Activated CD8-positive, alpha-beta T cell treated with anti-CD3 and anti-CD28 coated beads for 36 hours (primary cell): ENCODE measurements at places on chromosomes 7 and 10. TPM values are rescaled to one million over a fixed set of nuclear protein-coding genes. Genes with fewer than 3 reads are reported as not detected.

AGMO gene
- not detected for total RNA-seq

DNA sequence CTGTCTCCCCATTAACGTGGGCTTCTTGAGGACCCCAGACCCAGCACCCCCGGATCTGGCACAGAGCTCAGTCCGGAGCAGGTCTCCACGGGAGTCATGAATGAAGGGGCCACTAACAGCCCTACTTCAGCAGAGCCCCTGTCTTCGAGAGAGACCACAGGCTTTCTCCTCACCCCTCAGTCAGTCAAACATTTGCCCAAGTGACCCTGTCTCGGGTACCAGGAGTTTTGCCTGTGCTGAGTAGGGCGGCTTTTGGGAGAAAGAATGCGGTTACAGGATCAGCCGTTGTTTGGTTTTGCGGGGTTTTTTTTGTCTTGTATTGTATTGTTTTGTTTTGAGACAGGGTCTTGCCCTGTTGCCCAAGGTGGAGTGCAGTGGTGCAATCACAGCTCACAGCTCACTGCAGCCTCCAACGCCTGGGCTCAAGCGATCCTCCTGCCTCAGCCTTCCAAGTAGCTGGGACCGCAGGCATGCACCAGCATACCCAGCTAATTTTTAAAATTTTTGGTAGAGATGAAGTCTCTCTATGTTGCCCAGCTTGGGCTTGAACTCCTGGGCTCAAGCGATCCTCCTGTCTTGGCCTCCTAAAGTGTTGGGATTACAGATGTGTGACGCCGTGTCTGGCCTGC, 16.5 kb downstream of the ADAP1 start:
- no peak for DNase-seq

TMEM273 gene
- total RNA-seq = 16.6 TPM

DNA sequence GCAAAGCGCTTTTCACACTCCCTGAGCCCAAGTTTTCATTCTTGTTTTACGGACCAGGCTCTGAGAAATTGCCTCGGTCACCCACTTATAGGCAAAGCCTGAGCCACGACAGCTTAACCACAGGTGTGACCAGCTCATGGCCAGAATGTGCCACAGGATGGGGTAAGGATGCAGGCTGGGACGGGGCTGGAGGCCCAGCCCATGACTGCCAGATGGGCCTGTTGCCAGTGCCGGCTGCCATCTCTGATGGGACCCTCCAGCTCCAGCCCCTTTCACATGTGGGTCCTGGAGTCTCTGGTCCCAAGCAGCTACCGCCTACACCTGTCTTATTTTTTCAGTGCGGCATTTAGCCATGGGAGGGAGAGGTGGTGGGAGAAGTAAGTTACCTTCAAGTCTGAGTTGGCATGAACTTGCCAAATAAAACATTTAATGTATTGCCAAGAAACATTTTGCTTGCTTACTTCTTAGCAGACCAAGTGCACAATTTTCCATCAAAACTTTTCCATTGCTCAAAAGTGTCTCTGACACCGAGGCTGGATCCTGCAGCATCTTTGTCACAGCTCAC, 142.6 kb downstream of the GRK5 start:
- DNase-seq = no peak

CRHR2 gene
- total RNA-seq = not detected

DNA sequence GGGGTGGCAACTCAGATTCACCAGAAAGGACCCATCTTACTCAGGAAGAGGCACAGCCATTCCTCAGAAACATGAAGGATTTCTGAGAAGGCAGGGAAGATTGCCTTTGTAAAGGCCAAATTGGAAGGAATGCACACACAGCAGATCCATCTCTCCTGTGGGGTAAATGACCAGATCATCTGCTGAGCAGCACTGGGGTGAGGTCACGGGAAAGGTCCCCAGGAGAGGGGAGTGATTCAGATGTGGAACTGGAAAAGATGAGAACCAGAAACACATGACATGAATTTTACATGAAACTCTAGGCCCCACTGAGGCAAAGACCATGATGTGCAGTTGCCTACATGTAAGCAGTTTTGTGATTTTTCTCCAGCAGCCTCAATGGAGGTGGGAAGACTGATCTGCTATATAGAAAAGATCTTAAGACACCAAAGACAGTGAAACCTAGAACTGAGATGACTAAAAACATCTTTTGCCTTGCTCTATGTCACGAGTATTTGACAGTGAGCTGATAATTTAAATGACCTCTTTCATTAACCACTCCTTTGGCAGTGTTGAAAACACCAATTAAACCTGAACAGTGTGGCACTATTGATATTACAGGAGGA, 91.6 kb downstream of the AMPH start:
- DNase-seq = no peak

LIPN gene
- total RNA-seq = not detected

GRCh38 chr7:3065724-3066143, 22.1 kb upstream of the CARD11 start:
- DNase-seq = peak; percentile 92

AKR1C2 gene
- total RNA-seq = not detected

DNA sequence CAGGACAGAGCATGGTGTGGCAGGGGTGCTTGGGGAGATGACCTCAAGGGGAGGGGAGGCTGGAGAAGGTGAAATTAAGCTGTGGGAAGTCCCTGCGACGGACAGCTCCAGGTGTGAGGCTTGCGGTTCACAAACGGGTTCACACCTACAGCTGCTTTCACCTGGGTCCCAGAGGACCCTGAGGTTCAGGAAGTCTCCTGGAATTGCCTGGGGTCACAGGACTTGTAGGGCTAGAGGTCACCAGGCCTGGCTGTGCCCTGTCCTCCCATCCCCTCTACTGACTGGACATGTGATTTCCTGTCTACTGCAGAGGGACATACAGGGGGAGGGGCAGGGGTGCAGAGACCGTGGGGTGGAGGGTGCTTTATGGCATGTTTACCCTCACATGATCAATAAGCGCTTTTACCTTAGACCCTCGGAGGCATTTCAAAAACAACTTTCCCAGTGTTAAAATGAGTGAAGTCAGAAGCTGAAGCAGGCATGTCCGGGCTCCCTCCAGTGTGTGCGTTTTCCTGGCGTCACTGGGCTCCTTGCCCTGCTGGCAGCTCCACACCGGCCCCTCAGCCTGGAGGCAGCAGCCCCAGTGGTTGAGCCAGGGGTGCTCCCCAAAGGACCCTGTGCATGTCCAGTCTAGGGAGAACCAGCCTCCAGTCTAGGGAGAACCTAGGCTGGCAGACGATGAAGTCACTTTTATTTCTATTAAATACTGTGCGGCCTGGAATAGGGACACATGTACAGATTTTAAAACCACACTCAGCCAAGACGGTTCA, 66.6 kb upstream of the IGFBP3 start:
- no peak for DNase-seq

DNA sequence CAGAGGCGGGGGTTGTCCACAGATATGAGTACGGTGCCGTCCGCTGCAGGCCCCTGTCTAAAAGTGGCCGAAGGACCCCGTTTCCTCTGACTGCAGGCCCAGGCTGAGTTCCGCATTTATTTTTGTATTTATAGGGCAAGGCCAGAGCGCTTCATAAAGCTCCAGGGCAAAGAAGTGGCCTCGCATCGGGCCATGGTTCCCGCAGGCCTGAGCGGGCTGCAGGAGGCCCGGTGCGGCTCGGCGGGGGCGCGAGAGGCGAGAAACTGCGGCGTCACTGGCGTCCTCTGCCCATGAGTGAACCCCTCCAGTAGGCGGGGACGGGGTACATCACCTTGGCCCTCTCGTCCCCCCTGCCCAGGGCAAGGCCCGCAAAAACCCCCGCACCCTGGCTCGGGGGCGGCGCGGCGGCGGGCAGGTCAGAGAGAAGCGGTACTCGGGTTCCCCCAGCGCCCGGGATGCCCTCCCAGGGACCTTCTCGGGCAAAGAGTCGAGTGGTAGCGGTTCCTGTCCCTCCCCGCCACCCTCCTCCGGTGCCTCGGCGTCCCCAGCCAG, 355.7 kb downstream of the DNAJB6 start:
- DNase-seq = no peak

DNA sequence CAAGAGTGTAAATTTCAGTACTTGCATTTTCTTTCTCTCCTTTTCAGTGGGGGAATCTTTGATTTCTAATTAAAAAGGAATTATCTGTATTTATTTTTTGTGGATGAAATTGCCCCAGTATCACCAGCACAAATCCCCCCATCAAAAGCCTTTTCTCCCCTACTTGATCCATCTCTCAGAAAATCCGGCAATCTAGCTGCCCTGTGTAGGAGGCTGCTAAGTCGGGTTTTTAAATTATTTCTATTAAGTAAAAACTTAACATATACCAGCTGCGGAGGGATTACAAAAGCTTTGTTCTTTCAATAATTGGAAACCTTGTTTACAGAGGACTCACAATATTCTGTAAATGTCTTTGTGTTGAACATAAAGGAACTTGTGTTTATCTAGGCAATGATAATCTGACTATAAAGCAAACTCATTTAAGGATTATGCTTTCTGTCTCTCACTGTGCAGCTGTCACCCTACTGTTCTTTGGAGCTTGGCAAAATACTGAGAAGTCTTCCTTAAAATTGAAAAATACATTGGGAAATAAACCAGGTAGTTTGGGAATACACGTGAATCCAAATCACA, 177.4 kb upstream of the PRR15 start:
- no peak for DNase-seq

CLCN1 gene
- 0.09 TPM for total RNA-seq

COL26A1 gene
- total RNA-seq = not detected

PTF1A gene
- not detected for total RNA-seq

DNA sequence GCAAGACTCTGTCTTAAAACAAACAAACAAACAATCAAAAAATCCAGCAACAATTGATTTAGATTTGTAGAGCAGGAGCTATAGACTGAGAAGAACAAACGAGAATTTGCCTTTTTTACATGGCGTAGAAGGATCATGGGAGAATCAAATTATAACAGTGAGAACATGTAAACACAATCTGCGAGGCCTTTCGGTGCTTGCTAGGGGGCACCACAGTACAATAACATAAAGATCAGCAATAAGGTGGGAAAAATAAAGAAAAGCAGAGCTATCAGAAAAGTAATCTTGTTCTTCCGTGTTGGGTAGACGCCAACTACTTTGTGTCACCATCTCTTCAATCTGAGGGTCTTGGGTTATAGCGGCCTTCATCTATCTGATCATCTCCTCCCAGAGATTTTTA, 82.2 kb downstream of the NOD1 start:
- DNase-seq = no peak

GRCh38 chr10:94274142-94274787, 88.5 kb downstream of the NOC3L start:
- no peak for DNase-seq

PRKG1 gene
- total RNA-seq = not detected

KLHL7 gene
- total RNA-seq = 17.1 TPM

DNA sequence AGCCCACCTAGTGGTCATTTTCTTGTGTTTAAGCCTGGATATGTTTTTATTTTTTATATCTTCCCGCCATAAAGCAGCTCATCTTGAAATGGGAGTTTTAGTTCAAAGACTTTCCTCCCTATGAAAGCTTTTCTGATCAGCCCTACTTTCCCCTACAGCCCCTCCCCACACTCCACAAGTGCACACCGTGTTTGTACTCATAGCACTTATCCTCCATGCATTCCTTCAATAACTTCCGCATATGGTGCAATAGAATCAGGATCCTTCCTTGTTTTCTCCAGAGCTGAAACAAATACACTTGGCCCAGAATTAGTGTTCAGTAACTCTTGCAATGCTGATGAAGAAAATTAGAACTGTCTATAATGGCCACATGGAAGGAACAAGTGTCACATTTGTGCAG, 235.9 kb downstream of the KCNMA1 start:
- no peak for DNase-seq

GNGT1 gene
- total RNA-seq = not detected

CCDC136 gene
- 9.6 TPM for total RNA-seq

DNAH11 gene
- total RNA-seq = 2.3 TPM

DNA sequence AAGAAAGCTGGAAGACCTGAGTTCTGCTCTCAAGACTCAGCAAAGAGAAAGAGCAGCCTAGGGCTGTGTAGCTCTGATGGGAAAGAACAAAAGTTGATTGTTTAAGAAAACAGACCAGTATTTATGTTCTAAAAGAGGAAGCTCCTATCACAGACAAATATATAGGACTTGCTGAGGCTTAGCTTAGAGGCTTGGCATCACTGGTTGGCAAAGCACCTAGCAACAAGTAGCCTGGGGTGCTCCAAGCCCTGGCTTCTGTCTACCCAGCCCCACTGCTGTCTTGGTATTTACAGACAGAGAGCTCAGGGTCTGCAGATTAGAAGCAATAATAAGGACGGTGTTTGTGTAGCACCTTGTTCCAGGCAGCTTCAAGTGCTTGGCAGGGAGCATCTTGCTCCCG, 36.9 kb upstream of the CCDC3 start:
- DNase-seq = no peak

GRCh38 chr7:23276947-23277346, 22.2 kb upstream of the MALSU1 start:
- DNase-seq = no peak
